ENCODE measurements at places on chromosomes 12 and 14.

DNA sequence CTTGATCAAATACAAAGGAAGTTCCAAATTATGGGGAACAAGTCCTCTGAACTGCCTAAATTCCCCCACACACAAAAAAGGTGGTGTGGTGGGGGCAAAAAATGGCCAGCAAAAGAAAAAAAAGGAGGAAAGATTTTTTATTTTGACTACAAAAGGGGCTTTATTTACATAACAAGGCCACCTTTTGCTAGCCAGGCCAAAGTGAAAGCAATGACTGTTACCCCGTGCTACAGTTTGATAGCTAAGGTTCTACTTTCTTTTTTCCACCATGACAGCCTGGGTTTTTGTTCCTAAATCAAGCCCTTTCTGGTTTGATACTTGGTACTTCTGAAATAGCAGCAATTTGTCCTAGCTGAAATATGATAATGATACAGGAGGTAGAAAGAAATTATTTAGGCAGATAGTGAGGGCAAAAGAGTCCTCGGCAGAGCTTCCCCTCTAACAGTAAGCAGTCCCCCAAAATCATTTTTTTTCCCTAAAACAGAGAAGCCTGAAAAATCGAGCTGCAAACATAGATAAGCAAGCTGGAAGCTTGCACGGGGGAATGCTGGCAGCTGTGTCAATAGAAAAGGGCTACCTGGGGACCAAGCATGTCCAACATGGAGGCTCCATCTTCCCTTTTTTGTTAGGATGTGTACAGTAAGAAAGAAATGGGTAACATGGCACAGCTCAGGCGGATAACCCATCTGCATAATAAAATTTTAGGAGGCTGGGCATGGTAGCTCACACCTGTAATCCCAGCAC lies 8.9 kb upstream of the B4GALNT1 start:
- peak; percentile 65 for DNase-seq

DNA sequence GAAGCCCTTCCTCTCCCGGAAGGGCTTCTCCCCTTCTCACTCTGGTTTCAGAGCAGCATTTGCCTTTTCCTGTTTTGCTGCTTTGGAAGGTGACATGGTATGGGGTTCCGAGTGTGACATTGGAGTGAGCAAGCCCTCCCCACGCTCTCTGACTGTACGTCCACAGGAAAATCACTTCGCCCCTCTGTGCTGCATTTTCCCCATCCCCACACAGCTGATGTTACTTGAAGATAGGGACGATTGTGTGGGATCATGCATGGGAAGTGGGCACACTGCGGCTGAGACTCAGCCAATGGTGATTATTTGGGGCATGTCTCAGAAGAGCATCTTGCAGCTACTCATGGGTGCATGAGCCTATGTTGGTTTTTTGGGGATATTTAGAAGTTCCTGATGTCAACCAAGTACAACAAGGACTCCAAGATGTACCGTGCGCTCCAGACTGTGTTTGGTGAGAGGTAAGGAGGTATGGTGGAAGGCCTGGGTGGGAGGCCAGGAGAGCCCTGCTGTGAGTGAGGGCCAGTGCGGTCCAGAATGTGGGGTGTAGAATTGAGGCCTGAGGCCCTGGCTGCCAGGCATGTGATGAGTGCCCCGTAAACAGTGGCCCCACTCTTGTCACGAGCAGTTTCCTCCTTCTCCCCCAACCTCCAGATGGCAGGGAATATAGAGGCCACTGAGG lies 15.1 kb downstream of the CYP46A1 start:
- no peak for DNase-seq

- peak; percentile 43 for DNase-seq
Observed at GRCh38 chr12:81354327-81354932, 276.6 kb downstream of the ACSS3 start.

DNA sequence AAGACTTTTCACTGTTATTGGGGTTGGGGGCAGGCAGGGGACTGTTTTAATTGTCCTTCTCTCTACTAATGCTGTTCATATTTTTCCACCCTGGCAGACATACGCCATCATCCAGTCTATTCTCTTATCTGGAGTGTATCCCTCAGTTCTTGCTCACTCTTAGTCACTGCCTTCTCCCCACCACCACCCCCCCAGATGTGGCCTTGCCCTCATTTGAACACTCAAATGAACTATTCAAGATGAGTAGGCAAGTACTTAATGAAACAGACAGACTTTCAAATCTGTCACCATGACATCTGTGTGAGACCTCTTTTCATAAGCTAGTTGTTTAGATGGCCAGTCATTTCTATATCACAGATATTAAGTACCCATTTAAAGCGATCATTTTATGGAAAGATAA lies 10.1 kb downstream of the NUDT4 start:
- no peak for DNase-seq

GRCh38 chr12:42990387-42990786 lies 400.8 kb upstream of the PRICKLE1 start:
- DNase-seq, result no peak

DNA sequence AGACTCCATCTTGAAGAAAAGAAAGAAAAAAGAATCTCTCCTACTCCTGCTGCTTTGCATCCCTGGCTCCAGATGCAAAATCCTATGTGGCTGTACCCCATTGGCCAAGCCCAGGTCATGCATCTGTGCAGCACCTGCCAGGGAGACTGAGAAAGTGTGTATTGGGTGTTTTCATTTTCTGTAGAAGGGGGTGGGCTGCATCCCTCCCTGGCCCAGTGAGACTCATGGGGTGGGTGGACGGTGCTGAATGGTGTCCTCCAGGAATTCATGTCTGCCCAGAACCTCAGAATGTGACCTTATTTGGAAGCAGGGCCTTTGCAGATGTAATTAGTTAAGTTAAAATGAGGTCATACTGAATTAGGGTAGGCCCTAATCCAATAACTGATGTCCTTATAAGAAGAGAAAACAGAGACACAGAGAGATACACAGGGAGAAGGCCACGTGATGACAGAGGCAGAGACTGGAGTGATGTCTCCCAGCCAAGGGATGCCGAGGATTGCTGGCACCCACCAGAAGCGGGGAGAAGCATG lies 23.2 kb downstream of the MOAP1 start:
- no peak for DNase-seq

GRCh38 chr12:104605685-104606084 lies 148.9 kb downstream of the CHST11 start:
- DNase-seq, result no peak

DNA sequence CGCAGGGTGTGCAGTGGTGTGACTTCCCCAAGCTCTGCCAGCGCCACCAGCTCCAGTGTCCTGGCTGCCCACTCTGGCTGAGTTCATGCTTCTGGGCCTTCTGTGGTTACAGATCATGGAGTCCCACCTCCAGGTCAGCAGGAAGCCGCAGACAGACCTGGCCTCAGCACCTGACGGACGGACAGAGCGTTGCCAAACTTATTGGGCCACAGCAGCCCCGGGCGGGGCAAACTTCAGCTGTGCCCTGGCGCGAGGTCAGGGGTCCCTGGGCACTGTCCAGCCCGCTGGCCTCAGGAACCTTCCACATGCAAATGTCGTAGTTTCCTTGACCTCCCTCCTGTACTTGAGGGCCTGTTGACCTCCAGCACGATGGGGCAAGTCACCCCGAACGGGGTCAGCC lies 11.2 kb downstream of the GPR132 start:
- DNase-seq, result no peak

DNA sequence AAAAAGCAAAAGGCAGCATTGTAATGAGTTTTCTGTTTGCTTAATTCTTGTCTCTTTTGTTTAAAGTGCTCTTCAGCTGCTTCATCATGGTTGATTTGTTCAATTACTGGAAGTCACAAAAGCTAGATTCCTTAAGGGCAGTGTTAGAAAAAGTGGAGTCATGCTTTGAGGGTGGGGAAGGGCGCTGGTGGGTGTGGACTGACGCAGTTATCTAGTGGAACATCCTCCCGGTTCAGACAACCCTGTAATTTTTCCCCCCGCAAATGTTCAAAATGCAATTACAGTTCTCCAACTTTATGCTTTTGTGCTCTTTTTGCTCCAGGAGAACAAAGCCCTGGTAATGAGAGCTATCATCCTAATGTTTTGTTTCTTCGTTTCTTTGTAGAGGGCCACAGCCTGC lies 2.1 kb downstream of the AKAP6 start:
- no peak for DNase-seq

DNA sequence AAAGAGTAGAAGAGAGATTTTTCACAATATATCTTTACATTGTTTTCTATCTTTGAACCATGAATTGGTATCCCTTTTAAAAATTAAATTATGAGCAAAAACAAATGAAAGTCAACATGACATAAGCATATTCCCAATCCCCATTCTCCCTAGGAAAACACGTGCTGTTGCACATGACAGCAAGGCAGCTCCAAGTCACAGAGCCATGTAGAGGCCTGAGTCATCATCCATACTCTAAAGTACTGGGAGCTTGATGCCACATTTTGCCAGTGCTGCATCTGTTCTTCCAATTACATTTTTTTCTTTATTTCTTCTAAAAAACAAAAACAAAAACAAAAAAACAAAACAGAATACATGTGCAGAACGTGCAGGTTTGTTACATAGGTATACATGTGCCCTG lies 115.2 kb downstream of the ITPR2 start:
- no peak for DNase-seq

- DNase-seq, result no peak
Observed at GRCh38 chr12:54689034-54689372, 40.8 kb upstream of the DCD start.

- DNase-seq, result no peak
Observed at GRCh38 chr14:63909984-63910383, 57.2 kb downstream of the SYNE2 start.

GRCh38 chr12:90199006-90199405 lies 490.4 kb upstream of the ATP2B1 start:
- DNase-seq, result no peak

GRCh38 chr12:131351319-131352028 lies 359.4 kb upstream of the SFSWAP start:
- DNase-seq, result no peak

- no peak for DNase-seq
Observed at GRCh38 chr14:71499018-71499417, 433.2 kb upstream of the RGS6 start.

DNA sequence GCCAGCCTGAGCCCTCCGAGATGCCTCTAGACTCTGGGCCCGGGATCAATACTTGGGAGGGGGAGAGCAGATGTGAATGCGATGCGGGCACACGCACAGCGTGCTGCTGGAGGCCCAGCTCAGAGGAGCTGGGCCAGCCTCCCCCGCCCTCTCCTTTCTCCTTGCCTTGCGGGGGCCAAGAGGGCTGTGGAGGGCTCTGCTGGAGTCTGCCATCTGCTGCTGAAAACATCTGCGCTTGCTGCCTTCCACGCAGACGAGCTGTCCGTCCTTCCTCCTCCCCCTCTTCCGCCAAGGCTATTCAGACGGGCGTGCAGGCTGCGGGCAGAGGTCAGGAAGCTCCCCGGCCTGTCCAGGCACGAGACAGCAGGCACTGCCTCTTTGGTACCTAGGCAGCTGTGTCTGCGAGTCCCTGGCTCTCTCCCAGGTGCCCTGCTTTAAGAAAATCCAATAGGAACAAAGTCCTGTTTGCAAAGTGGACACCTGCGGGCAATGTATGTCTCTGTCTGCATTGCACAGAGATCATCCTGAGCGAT lies 75.2 kb downstream of the SPRING1 start:
- no peak for DNase-seq

DNA sequence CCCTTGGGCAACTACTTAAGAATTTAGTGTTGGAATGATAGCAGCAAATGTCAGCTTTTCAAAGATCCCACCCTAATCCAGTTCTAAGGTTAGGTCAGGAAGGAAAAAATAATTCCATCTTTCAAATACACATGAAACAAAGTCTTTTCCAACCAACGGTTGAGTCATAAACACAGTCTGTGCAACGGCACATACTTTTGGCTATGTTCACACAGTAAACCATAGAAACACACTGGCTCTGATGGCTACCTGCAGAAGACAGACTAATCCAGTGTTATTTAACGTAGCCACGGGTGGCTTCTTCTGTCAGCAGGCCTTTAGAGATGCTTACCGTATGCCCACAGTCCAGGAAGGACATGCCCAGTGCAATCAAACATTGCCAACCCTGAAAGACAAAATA lies 35.7 kb downstream of the HIGD1C start:
- no peak for DNase-seq

DNA sequence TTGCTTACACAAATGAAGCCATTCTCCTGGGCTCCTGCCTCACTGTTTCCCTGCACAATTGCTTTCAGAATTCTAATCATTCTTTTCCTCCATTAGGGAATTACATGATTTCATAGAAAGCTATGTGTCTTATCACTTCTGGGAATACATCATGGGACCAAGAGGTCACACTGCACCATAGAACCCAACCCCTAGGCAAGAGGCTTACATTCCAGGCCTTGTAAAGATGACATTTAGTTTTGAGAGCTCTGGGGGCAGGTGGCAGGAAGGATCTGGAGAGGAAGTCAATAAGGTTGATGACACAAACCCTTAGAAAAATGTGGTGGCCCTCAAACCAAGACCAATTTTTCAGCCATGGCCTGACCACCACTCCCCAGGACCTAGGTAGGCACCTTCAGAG lies 57.1 kb downstream of the NUAK1 start:
- DNase-seq, result no peak
